ENCODE measurements at places on chromosomes 7 and 10.

DNA sequence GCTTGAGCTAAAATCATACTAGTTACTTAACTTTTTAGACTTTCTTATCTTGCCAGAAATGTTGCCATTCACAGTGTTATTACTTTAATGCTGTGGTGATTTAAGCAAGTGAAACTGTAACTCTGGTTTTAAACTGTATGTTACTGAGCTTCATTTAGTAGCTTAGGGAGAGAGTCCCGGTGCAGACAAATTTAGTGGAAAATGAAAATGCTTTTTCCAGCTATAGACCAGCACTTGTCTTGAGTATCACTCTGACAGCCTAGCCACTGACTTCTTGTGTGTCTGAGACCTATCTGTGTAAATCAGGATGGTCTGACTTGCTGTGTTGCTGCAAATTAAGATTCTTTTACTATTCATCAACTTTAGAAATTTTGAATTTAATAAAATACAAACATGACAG, 200.8 kb downstream of the CACNB2 start:
- no peak for DNase-seq

DNA sequence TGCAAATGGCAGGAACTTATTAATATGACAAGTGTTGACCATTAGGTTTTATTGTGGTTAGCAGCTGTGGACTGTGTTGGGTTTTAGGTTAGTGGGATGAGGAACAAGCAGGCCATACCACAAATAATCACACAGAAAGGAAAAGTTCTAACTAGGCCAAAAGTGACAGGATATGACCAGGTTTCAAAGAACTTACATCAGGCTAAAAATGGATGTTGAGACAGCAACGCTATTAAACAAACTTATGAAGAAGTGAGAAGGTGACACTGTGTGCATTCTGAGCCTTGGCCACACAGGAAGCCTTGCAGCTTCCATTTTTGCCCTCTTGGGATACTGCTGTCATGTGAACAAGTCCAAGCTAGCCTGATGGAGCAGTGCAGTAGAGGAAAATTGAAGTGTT, 568.8 kb downstream of the HTR7 start:
- no peak for DNase-seq

DNA sequence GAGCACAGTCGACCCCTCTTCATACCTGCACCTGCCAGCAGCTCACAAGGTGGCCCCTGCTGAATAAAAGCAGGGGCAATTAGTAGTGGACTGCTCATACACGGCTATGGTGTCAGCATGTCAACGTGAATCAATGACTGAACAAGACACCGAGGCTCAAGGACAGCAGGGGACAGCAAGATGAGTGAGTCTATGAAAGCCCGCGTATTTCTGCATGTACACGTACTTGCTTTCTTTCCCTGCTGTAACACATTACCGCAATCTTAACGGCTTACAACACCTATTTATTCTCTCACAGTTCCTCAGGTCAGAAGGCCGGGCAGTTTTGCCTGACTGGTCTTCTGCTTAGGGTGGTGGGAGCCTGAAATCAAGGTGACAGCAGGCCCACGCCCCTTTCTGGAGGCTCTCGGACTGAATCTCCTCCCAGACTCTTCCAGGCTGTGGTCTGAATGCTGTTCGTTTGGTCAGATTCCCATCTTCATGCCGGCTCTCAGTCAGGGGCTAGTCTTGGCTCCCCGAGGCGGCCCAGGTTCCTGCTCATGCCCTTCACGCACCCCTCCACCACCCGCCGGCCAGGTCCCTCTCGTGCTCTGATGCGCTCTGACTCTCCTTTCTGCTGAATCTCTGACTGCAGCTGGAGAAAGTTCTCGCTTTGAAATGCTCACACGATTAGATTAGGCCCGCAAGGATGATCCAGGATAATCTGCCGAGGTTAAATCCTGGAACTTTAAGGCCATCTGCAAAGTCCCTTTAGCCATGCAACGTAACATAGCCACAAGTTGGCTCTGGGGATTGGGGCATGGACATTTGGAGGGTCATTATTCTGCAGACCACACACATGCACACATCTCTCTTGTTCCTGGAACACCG, 7.8 kb upstream of the PPP2R2D start:
- DNase-seq, result no peak

DNA sequence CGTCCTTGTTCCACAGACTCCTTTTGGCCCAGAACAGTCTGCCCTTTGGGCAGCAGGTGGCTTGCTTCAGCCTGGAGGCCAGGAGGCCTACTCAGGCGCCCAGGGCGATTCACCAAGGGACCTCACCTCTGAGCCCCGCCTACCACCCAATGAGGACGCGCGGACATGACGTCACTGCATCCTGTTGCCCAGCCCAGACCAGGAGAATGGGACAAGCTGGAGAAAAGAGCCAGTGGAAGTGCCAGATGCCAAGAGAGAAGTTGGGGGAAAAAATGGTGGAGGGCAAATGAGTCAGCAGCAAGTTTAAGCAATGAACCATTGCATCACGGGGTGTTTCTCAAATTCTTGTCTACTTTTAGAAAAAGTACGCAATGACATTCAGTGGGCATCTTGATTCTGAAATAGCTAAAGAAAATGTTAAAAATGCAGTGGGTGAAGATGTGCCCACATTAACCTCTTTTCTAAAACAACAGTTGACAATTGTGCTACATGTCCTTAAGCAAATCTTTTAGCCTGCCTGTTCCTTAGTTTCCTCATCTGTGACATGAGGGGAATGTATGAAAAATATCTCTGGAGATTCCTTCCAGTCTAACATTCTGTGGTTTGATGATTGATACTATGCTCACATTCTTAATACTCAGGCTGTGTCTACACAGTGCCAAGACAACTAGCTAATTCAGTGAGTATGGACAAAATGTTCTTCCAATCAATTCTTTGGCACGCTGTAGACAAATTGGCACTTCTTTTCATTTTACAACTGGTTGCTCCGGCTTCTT, 23.9 kb upstream of the LEP start:
- DNase-seq, result peak; percentile 63

- peak; percentile 17 for DNase-seq
Measured at GRCh38 chr10:102635377-102635776, 8.9 kb upstream of the TRIM8 start.

DNA sequence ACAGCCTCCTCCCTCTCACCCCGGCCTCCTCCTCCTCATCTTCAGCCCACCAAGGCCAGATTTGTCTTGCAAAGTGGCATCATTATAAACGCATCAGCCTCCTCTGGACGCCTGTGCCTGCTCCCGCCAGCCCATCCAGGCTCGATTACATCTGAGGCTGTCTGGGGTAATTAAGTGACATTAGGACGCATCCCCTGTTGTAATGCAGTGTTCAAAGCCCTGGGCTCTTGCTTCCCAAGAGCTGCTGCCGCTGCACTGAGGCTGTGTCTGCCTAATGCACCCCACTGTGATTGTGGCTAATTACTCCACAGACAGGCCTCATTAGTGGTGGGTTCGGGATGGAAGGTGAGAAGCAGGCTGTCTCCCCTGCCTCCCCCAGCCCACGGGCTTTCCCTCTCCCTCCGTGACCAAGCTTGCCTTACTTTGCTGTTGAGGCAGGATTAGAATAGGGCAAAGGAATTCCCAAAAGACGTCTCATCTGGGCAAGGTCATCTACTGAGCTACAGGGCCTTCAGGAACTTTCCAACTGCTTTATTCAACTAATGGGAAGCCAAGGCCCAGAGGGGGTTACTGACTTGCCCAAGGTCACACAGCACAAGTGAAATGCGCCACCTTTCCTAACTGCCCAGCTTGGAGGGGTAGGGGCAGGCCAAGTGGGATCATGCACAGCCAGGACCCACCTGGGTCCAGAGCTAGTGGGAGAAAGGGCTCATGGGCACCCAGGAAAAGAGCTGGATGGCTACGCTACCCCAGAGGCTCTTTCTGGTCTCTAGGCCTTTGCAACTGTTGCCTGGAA, 66.2 kb upstream of the PCBD1 start:
- DNase-seq, result no peak

GRCh38 chr10:92119340-92119739, 171.5 kb downstream of the CPEB3 start:
- DNase-seq, result no peak

Measured in CD4-positive, alpha-beta T cell treated with Interferon gamma for 1 hour (primary cell).